RPMI7951 (cell line): ENCODE measurements at places on chromosomes 1 and 21.

GRCh38 chr1:3161176-3161840 lies 92.3 kb downstream of the PRDM16 start:
- DNase-seq, result no peak

DNA sequence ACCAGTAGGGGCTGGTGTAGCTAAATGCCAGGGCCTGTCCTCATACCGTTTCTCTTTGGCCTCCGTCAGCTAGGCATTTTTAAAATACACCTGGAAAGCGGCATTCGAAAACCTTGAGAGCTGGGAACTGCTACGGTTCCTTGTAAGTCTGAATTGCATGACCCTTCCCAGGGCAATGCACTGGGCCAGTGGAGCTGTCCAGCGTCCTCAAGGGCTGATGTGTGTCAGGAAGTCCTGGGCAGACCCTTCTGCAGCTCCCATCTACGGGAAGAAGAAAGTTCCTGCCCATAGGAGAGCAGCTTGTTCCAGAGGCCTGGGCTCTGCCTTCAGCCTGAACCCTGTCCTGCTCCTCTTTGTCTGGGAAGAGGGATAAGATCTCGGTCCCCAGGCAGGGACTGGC lies 34.1 kb downstream of the UBASH3A start:
- no peak for DNase-seq

DNA sequence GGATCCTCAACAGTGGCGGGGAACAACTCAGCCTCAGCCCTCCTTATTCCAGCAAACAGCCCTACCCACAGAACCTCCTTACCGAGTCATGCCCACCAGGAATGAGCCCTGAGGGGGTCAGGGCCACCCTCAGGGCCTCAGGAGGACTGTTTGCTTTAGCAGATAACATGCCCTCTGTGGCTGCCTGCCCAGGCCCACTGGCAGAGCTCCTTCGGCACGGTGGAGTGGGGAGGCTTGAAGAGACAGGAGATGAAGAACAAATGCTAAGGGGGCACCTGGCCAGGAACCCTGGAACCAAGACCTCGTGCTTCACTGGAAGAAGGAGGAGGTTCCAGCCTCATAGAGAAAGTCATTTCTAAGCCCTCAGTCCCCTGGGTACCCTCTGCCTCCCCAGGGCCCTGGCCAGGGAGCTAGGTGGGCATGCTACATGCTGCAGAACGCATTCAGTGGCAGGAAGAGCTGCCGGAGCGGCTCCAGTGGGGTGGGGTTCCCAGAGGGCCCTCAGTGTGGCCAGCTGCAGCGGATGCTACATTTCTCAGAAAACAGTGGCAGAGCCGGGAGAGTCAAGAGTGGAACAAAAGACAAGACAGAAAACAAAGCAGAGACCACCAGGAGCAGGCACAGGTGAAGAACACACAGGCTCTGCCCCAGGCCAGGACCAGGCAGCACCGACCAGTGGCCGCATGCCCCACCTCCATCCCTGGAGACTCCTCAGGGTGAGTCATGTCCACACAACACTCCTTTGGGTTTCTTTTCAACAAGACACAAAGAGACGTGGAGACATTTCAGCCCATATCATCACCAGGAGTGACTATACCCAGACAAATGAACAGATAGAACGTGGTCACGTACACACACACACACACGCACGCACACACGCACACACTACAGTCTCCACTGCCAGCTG lies 39.8 kb downstream of the RIMS3 start:
- peak; percentile 20 for DNase-seq

GRCh38 chr1:92964316-92964715 lies 3.1 kb upstream of the DIPK1A start:
- DNase-seq, result no peak

GRCh38 chr21:38487901-38488639 lies 10.2 kb downstream of the ERG start:
- no peak for DNase-seq

- no peak for DNase-seq
Measured at GRCh38 chr1:54428837-54429518, 22.8 kb upstream of the SSBP3 start.

GRCh38 chr1:240499012-240499411 lies 112.9 kb downstream of the GREM2 start:
- peak; percentile 76 for DNase-seq

DNA sequence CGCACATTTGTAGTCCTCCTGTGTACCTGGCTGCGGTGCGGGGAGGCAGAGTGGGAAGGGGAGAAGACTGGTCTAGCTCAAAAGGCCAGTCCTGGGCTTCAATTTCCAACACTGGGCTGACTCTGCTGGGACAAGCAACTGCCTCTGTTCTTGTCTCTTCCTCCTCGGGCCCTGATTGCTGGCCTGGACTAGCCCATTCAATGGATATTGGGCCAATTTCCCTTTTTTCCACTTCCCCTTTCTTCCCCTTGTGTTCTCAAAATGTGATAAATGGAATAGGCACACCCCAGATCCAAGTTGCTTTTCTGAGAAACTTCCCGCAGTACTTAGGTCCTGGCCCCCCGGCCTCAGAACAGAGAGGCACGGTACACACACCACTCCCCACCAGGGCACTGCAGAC lies 48.2 kb downstream of the SPSB1 start:
- DNase-seq, result no peak

DNA sequence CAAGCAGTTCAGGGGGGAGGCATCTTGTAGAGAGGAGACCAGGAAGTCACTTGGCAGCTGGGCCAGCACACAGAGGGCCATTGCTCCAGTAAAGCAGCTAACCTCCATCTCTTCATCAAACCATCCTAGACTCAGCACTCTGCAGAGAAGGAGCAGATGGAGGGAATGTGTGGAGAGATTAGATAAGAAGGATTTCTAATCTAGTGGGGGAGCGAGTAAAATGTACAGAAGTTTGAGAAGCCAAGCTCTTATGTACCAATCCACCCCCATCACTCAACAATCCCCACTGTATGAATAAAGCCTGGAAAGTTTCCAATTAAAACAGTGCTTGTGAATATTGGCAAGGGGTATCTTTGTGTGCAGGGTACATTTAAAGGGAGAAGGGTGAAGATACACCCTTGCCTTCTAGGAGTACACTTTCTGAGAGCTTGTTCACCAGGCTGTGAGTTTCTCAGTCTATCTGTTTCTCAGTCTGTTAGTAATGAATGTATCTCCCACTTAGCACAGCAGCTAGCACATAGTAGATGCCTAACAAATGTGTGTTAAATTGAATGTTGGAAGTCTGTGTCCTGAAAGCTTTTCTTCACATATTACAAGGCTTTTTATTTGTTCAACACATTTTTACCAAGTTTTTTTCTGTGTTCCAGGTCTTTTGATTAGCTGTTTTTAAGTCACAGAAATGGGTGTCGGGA lies 142.7 kb upstream of the UBE2U start:
- DNase-seq, result no peak

GRCh38 chr1:12447307-12447706 lies 170.7 kb downstream of the DHRS3 start:
- DNase-seq, result peak; percentile 70

DNA sequence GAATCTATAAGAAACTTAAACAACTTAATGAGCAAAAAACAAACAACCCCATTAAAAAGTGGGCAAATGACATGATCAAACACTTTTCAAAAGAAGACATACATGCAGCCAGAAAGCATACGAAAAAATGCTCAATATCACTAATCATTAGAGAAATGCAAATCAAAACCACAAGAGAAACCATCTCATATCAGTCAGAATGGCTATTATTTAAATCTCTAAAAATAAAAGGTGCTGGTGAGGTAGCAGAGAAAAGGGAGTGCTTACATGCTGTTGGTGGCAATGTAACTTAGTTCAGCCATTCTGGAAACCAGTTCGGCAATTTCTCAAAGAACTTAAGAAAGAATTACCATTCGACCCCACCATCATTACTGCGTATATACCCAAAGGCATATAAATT lies 147.7 kb downstream of the FAF1 start:
- no peak for DNase-seq

- peak; percentile 95 for DNase-seq
Measured at GRCh38 chr1:24321697-24322469, 2.7 kb downstream of the GRHL3 start.

- DNase-seq, result peak; percentile 30
Measured at GRCh38 chr1:90045853-90046563, 51.1 kb downstream of the ZNF326 start.

- no peak for DNase-seq
Measured at GRCh38 chr1:147619741-147620140, 50.6 kb downstream of the ACP6 start.

GRCh38 chr1:27789540-27790041 lies 16.6 kb downstream of the STX12 start:
- peak; percentile 25 for DNase-seq

GRCh38 chr1:1161078-1161682 lies 12.5 kb upstream of the TTLL10 start:
- no peak for DNase-seq

DNA sequence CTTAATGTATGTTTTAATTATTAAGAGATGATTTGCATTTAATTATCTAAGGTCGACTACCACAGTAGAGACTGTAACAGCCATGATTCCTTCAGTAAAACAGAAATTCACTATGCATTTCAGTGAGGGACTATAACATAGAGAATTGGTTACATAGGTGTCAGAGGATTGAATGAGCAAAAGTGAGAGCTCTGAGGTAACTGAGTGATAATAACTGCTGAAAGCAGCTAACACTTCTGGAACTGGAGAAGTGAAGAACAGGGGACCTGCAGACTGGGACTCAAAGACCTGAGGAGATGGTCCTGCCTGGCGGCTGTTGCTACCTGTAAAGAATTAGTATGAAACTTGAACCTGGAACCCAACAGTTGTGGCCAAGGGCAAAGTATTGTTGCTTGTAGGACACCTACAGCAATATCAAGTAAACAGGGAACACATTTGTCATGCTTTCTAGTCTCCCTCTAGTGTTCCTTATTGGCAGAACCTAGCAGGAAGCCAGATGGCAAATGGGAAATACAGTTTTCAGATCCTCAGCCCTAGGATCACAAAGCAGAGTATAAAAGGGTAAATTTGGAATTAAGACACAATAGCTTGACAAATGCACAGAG lies 110.6 kb downstream of the HS2ST1 start:
- DNase-seq, result peak; percentile 45

- DNase-seq, result no peak
Measured at GRCh38 chr1:152917794-152918193, 9.4 kb downstream of the IVL start.

- DNase-seq, result no peak
Measured at GRCh38 chr1:174242856-174243255, 83.5 kb downstream of the RABGAP1L start.

GRCh38 chr1:156065871-156066270 lies 4.9 kb downstream of the RAB25 start:
- DNase-seq, result no peak

DNA sequence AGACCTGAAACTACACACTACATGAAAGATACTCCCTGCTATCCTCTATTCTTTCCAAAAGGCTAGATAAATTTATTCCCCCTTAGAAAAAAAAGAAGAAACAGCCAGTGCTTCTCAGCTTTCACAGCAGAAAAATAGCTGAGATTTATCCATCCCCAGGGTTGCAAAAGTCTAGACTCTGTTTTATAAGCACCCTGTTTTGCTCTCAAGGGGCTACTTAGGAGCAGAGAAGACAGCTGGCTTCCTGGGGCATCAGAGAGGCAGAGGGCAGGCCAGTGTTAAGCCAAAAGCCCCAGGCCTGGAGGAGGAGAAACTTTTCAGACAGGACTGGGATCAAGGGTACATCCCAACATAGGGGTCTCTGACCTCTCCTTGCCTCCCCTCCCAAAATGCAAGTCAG lies 3.9 kb downstream of the LAMB3 start:
- DNase-seq, result no peak

GRCh38 chr1:232667778-232668165 lies 37.8 kb upstream of the SIPA1L2 start:
- DNase-seq, result peak; percentile 26

GRCh38 chr21:35309316-35309715 lies 260.2 kb upstream of the RUNX1 start:
- DNase-seq, result no peak

GRCh38 chr1:231694465-231695077 lies 68.0 kb downstream of the DISC1 start:
- DNase-seq, result no peak

DNA sequence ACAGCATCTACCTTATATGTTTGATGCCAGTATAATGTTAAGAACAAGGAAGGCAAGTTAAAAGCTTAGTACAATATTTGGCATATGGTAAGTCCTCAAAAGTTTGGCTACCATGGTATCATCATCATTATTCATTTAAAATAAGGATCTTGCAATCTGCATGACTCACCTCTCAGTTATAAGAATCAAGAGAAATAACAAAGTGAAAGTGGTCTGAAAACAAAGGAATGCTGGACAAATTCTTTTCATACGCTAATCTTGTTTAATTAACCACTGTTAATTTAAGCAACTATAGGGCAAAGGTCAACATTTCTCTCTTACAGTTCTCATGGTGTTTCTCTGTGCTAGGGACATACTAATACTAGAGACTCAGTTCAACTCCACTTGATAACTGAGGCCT lies 13.0 kb upstream of the CLDN19 start:
- no peak for DNase-seq

DNA sequence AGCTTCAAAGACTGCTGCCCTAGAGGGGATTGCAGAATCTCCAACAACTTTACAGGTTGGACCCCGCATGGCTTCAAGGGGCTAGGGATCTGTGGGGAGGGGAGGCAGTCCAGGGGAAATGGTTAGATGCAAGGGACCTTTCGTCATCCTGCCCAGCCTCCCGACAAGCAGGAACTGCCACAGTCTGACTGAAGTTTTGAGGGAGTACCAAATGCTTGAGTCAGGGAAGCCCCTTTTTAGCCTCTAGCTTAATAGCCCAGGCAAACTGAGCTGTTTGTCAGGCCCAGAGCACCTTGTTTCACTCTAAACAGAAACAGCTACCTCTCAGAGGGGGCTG lies 1.1 kb downstream of the TOR3A start:
- DNase-seq, result no peak

- no peak for DNase-seq
Measured at GRCh38 chr1:82845866-82846265, 1045.1 kb downstream of the ADGRL2 start.

- no peak for DNase-seq
Measured at GRCh38 chr1:94104776-94105580, 16.0 kb downstream of the ABCA4 start.

DNA sequence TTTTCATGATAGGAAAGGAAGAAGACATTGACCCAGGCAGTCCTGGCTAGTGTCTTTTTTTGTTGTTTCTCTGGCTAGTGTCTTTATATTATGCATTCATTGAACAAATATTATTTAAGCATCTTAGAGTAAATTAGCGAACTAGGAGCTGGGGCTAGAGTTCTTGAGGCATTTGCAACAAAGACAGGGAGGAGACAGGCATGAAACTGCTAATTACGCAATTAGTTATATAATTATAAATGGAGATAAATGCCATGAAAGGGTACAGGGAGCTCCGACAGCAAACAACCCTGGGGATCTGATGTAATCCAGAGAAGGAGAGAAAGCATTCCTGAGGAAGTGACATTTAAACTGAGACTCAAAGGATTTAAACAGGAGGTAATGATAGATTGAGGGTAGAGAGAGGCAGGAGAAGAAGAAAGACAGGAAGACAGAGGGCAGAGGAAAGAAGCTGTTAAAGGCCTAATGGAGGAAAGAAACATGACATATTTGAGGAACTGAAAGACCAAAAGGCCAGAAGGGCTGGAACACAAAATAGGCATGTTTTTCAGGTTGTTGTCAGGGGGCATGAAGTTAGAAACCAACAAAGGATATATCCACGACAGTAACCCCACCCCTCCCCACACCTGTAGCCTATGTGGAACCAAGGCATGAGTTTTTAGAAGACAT lies 99.5 kb upstream of the GJB5 start:
- no peak for DNase-seq
